ENCODE measurements at places on chromosomes 2 and 18.

DNA sequence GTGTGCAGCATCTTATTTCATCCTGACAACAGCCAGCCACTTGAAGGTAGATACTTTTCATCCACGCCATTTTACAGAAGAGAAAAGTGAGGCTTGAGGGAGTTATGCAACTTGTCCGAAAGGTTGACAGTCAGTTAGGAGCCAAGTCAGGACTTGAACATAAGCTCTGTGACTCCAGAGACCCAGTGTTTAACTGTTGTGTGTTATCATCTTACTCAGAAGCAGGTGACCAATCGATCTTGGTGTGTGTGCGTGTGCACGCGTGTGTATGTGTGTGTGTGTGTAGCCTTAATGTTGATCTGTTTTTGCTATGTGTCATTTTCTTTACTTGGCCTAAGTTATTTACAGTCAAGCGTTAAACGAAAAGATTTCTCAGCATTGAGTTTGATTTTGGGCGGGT lies 22.0 kb downstream of the DRC1 start:
- H3K27me3 ChIP-seq: no peaks in the 10 kb centered on the region
- no peak for ATAC-seq
- no peaks in the 10 kb centered on the region for H3K4me1 ChIP-seq
- H3K4me3 ChIP-seq: no peak overlapping the region
- H3K27ac ChIP-seq: no peak overlapping the region

GRCh38 chr2:206031950-206032567 lies 53.9 kb downstream of the INO80D start:
- H3K4me3 ChIP-seq: no peak overlapping the region
- H3K4me1 ChIP-seq: peaks cover 63% of the 10 kb centered on the region
- H3K27ac ChIP-seq: peak overlapping the region; percentile 50
- no peaks in the 10 kb centered on the region for H3K27me3 ChIP-seq
- ATAC-seq: no peak

- no peaks in the 10 kb centered on the region for H3K27me3 ChIP-seq
- no peak for ATAC-seq
- peaks cover 78% of the 10 kb centered on the region for H3K36me3 ChIP-seq
- H3K4me3 ChIP-seq: no peak overlapping the region
Measured at GRCh38 chr2:238440331-238440730, 13.6 kb downstream of the ASB1 start.

DNA sequence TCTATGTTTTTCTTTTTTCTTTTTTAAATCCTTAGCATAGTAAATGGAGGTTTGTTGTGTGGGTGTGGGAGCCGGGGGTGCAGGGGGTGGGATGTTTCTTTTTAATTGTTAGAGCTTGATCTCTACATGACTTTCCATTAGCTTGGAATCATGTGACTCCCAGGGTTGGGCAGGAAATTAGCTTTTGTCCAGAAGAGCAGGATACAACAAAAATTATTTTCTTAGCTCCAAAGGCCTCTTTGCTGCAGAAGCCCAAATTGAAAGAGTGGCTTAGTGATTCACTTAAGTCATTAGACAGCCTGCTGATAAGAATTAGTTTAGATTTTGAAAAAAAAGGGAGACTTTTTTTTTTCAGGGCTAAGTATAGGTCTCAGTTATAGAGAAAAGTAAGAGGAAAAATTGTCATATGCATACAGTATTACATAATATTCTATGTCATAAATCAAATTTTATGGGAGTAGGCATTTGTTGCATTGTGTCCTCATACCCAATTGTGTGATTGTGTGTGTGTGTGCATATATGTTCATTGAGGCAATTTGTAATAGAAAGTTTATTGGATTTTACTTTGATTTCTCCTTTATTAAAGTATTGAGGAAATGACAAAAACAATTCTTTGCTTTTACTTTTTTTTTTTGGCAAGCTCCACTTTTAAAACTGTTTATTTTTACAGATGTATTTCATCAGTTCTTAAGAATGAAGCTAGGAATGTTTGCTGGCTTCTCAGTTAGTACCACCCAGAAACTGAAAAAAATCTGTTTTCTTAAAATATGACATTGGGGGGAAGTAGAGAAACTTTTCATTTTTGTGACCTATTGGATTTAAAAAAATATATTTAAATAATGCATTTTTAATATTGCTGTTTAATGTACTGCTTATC lies 47.4 kb downstream of the TSPYL6 start:
- no peaks in the 10 kb centered on the region for H3K27me3 ChIP-seq
- no peak for ATAC-seq
- no peaks in the 10 kb centered on the region for H3K4me1 ChIP-seq
- peaks cover 12% of the 10 kb centered on the region for H3K36me3 ChIP-seq
- H3K4me3 ChIP-seq: no peak overlapping the region

DNA sequence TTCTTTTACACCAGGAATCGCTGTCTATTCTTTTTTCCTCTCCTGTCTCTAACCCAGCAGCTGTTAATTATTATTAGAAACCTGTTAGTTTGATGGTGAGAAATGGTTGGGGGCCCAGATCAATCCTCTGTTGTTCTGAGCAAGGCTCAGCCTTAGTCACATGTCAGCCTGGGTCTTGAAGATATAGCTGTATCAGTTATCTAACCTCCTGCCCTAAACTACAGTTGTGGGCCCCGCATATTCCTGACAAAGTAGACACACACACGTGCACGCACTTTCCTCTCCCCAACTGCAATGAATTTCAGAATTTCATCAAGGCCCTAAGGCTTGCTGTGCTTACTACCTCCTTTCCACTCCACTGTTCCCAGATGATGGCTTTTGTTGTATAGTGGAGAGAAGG lies 54.6 kb downstream of the OLA1 start:
- no peaks in the 10 kb centered on the region for H3K27me3 ChIP-seq
- no peak overlapping the region for H3K27ac ChIP-seq
- peaks cover 13% of the 10 kb centered on the region for H3K36me3 ChIP-seq
- peaks cover 9% of the 10 kb centered on the region for H3K4me1 ChIP-seq

GRCh38 chr2:234792621-234793022 lies 159.2 kb upstream of the SH3BP4 start:
- H3K36me3 ChIP-seq: no peaks in the 10 kb centered on the region
- no peak overlapping the region for H3K4me3 ChIP-seq
- peaks cover 26% of the 10 kb centered on the region for H3K27me3 ChIP-seq
- no peak overlapping the region for H3K27ac ChIP-seq

Data from stimulated activated memory B cell treated with anti-CD40 and anti-IgM and Interleukin-4, amounts not matched to agents 10 μg/mL and 1 μg/mL and 100 μg/mL, for 72 hours (primary cell).